Mammary epithelial cell (primary cell): ENCODE measurements at places on chromosomes 4 and X. TPM values are rescaled to one million over a fixed set of nuclear protein-coding genes. Genes with fewer than 3 reads are reported as not detected.

- DNase-seq = peak; percentile 90
These were observed 75.4 kb downstream of the TMEM131L start for GRCh38 chr4:153541456-153542096.

GRCh38 chrX:18617407-18617750, 54.5 kb downstream of the RS1 start:
- peak; percentile 77 for DNase-seq

DNA sequence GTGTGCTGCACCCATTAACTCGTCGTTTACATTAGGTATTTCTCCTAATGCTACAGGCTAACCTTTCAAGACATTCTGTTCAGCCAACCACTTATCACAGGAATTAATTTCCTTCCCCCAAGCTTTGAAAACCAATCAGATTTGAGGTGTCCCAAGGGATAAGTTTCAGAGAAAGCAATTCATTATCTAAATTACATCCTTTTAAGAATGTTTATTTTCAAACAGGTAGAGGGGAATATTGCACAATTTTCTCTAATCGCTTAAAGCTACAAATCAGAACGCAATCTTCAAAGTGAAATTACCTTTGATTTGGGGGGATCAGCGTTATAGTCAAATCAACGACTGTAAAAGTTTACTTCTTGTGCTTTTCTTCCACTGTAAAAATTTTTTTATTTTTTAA, 1.6 kb downstream of the CLOCK start:
- DNase-seq = peak; percentile 50

DNA sequence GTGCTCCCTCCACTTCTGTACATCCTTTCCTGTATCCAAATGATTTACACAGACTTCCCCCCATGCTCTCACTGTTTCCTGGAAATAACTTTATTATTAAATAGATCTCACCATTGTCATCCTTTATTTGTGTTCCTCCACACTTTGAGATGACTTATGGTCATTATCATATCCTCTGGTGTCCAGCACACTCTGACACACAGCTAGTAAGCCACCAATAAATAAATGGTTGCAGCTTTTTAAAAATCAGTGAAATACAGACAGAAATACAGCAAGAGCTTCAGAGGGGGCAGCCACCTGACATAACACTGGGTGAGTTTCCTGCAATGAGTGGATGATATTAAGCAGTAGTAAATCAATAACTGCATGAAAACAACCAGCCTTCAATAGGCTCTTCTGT, 2036.4 kb upstream of the AGA start:
- no peak for DNase-seq

- no peak for DNase-seq
These were observed 327.9 kb downstream of the FAT4 start for GRCh38 chr4:125642645-125643044.

Gene FRMPD4
- 0.17 TPM for total RNA-seq

- DNase-seq = peak; percentile 41
These were observed 1.2 kb downstream of the CPEB2 start for GRCh38 chr4:15003401-15003890.

- no peak for DNase-seq
These were observed 323.1 kb downstream of the GBA3 start for GRCh38 chr4:23015821-23016220.

- peak; percentile 50 for DNase-seq
These were observed 177.1 kb downstream of the NHS start for GRCh38 chrX:17552044-17552650.

- DNase-seq = no peak
These were observed 139.6 kb downstream of the SPRY1 start for GRCh38 chr4:123536225-123536624.

Gene RIPPLY1
- not detected in 2 replicates for total RNA-seq

DNA sequence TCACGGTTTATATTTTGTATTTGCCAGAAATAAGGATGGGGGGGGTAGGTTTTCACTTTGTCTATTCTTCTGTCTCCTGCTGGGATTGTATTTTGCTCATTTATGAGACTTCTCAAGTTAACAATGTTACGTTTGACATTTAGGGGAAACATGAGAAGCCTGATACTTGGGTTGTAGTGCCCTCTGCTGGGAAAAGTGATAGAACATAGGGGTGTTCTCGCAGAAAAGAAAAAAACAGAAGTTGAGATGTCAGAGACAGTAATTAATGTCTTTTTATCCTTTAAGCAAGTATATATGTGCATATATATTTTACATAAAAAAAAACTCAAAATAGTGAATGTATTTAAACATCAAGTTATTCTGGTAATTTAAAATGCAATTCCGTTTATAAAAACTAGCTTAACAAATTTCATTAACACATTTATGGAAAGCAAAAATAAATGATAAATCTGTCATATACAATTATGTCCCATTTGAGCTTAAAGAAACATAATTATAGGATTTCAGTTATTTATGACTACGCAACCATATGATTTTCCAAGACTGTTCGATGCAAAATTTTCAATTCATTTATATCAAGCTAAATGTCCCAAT, 46.0 kb upstream of the TMPRSS11F start:
- DNase-seq = peak; percentile 53

DNA sequence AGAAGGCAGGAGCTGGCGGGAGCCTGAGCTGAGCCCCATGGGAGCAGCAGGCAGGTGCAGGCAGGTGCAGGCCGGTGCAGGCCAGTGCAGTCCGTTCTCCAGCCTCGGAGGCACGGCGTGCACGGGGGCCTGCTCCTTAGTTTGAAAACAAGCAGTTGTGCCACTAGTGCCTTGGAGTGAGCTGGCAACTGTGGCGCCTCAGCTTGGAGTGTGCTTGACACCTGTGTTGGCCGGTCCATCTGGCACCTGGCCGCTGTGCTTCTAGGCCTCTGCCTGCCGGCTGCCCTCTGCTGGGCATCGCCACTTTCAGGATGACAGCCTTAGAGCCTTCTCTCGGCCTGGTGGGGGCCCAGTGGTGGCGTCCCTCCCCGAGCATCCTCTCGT, 47.9 kb downstream of the RGS12 start:
- peak; percentile 7 for DNase-seq

Gene DMRTC1B
- not detected for total RNA-seq

GRCh38 chrX:71910986-71911730, 513 bp downstream of the NHSL2 start:
- DNase-seq = no peak

Gene VSIG4
- total RNA-seq = not detected in 2 replicates

DNA sequence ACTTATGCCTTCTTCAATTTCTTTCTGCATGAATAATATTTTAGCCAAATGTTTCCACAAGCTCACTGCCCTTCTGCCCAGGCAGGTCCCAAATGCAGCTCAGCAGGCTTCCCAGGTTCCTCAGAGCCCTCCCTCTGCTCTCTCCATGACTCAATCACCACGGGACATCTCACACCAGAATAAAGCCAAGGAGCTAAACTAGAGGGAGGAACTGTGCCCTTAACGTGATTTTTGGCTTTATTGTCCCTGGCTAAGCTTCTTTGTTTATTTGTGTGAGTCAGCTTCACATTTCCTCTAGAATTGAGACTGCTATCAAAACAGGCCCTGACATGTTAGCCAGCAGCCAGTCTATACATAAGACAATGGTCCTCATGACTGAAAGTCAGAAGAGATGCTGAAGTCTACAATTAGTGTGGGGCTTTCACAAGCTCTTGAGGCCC, 186.4 kb upstream of the GALNT7 start:
- DNase-seq = peak; percentile 99

Gene FTSJ1
- 126 and 148 TPM in 2 replicates for total RNA-seq

DNA sequence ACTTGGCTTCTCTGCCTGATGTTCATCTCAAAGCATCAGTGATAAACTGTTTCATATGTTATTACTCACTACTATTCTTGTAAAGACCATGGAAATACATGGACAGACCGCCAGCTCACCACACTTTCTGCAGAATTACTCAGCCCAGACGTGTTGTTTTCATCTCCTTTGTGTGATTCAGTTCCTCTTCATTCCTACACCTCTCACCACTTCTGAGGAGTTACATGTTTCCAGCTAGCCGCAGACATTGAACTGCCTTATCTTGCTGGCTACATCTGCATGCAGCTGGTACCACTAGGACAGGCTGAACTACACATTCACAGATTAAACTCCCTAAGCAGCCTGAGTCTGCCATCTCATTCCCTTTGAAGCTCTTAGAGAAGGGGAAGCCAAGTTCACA, 443.2 kb upstream of the FGF16 start:
- DNase-seq = no peak

DNA sequence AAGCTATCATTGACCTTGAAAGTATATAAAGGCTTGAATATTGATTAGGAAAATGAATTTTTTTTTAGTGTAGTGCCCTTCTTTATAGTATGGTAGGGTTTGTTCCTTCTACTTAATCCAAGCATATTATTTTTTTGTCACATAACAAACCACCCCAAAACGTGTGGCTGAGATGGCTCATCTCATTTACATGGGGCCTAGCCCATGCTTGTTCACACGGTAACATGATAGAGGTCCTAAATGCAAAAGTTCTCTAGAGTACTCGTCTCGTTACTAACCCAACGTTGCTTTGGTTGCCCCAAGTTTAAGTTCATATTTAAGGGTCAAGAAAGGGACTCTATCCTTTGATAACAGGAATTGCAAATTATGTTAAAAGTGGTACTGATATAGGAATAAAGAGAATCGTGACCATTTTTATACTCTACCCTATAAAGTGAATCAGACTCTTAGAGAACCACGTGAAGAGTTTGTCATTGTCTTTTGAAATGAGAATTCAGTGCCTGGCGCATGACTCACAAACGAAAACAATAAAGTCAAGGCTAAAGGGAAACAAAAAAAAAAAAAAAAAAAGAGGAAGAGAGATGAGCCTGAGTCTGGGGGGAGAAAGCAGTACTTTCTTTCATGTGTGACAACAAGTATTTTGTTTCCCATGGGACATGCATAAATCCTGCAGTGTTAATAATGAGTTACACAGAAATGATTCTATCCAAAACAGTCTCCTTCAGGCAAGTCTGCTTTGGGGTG, 402.8 kb upstream of the NWD2 start:
- DNase-seq = no peak
